ENCODE measurements at places on chromosomes 7 and 10. TPM values are rescaled to one million over a fixed set of nuclear protein-coding genes. Genes with fewer than 3 reads are reported as not detected.

The ITIH5 gene
- 0.67 TPM for total RNA-seq

The PTPN20 gene
- total RNA-seq = 0.45 TPM

The ELMO1 gene
- 1.6 TPM for total RNA-seq

The VIPR2 gene
- total RNA-seq = not detected

The ALOX5 gene
- total RNA-seq = not detected

The DEPP1 gene
- total RNA-seq = 15.0 TPM

The EXOC6 gene
- 5.9 TPM for total RNA-seq

The SOSTDC1 gene
- total RNA-seq = 0.15 TPM

The ZNF679 gene
- total RNA-seq = not detected

The STAM gene
- total RNA-seq = 14.6 TPM

The FGFR2 gene
- total RNA-seq = 0.34 TPM

The COX19 gene
- total RNA-seq = 2.7 TPM

The FAM131B gene
- total RNA-seq = 1.0 TPM

The KCP gene
- total RNA-seq = 0.17 TPM

The PON1 gene
- not detected for total RNA-seq

The ANKRD30A gene
- not detected for total RNA-seq

The H2BK1 gene
- not detected for total RNA-seq

The MBL2 gene
- not detected for total RNA-seq
